NT2/D1 (cell line): ENCODE measurements at places on chromosomes 11 and 22.

DNA sequence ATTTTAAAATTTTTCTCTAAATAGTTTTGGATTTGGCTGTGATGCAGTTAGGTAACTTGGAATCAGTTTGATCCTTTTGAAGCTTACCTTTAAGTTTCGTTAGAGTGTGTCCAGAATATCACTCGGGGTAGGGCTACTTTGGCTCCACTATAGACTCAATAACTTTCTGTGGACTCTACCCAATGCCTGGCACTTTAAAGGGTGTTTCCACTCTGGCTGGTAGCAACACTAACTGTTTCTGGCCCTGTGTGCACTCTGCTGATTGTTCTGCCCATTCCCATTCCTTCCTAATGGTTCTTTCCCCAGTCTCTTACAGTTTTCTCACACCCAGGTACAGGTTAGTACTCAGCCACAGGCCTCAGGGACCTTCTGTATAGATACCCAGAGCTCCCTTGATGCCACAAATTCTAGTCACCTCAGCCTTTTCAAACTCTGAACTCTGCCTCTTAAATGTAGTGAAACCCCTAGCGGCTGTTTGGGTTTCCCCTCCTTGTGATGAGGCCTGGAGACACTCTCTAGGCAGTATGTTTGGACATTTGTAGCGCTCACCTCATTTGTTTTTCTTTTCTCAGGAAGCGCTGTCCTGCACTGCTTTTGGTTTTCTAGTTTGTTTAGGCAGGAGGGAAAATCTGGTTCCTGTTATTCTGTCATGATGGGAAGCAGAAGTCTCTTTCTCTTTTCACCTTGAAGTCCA is 16.8 kb downstream of the CUL5 start:
- DNase-seq: no peak

GRCh38 chr22:18976197-18976751 is 40.2 kb upstream of the PRODH start:
- no peak for DNase-seq

- no peak for DNase-seq
These were observed 123.0 kb downstream of the TRIM44 start for GRCh38 chr11:35785287-35786167.

DNA sequence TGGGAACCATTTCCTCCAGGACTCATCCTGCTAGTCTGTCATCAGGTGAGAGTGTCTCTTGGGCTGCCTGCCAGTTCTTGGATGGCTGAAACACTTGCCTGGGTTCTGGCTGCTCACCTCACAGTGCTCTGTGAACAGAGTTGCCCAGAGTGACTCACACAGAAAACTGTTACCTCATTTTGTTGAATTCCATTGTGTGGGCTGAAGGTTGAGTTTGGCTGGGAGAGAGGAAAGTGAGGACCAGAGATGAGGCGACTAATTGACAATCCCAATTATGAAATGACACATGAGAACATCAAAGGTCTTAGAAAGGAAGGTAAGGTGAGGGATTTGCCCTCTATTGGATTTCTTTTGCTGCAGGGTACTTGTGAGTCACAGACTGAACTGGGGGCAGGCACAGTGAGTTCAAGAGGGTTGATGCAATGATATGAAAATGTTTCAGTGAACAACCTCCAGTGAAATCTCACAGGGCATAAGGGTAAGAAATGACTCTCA is 20.2 kb upstream of the CALCB start:
- no peak for DNase-seq

DNA sequence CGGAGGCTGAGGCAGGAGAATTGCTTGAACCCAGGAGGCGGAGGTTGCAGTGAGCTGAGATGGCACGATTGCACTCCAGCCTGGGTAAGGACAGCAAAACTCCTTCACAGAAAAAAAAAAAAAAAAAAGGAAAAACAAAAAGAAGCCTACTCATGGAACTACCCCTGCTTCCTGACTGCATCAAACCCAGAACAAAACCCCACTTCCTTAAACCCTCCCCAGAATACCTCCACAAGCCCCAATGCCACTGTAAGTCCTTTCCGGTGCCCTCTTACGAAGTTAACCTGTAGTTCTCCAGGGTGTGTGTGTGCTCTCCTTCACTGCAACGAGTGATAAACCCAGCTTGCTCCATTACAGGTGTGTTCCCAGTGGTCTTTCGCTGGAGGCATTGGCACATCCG is 8.6 kb upstream of the TOLLIP start:
- no peak for DNase-seq

DNA sequence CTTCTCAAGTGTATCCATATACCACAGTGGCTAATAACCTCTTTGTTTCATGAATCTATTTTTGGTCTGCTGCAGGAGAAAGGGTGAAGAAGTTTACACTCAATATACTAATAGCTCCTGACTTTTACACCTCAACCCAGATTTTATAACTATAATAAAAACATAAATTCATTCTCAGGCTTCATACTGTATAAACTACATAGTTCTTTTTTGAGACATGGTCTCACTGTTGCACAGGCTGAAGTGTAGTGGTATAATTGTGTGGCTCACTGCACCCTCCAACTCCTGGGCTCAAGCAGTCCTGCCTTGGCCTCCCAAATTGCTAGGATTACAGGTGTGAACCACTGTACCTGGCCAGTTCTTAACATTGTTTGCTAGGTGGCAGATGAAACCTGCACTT is 17.8 kb upstream of the CCDC179 start:
- no peak for DNase-seq
